Motor neuron (in vitro differentiated cells): ENCODE measurements at places on chromosomes 2 and 18. TPM values are rescaled to one million over a fixed set of nuclear protein-coding genes. Genes with fewer than 3 reads are reported as not detected.

ACTR1B gene
- total RNA-seq, result 36.7 and 36.9 TPM in 2 replicates

CCDC93 gene
- total RNA-seq, result 27.7 and 31.4 TPM in 2 replicates

TEKT4 gene
- 0.35 TPM in 1 of 2 replicates, not detected in the other for total RNA-seq

MDH1B gene
- 4.0 and 4.4 TPM in 2 replicates for total RNA-seq

PLCL1 gene
- total RNA-seq, result 7.6 and 8.8 TPM in 2 replicates

GAD1 gene
- total RNA-seq, result 12.7 and 15.6 TPM in 2 replicates

KYNU gene
- 0.57 and 0.58 TPM in 2 replicates for total RNA-seq

B3GNT7 gene
- total RNA-seq, result 0.76 and 1.1 TPM in 2 replicates

ATAD2B gene
- 10.8 and 16.5 TPM in 2 replicates for total RNA-seq

RAD51AP2 gene
- total RNA-seq, result 0.41 and 0.47 TPM in 2 replicates

OTOF gene
- total RNA-seq, result 0.24 and 0.68 TPM in 2 replicates

MC2R gene
- 0.44 and 0.52 TPM in 2 replicates for total RNA-seq

EVX2 gene
- total RNA-seq, result 0.05 and 0.19 TPM in 2 replicates

ANKRD30B gene
- 0.04 and 0.09 TPM in 2 replicates for total RNA-seq

TIGD1 gene
- 5.7 and 6.6 TPM in 2 replicates for total RNA-seq

KHK gene
- 4.4 and 4.7 TPM in 2 replicates for total RNA-seq

BCL2 gene
- total RNA-seq, result 7.7 and 8.4 TPM in 2 replicates

SATB2 gene
- total RNA-seq, result 2.7 and 3.9 TPM in 2 replicates

CCDC148 gene
- 1.3 and 2.0 TPM in 2 replicates for total RNA-seq

MREG gene
- 1.1 and 1.6 TPM in 2 replicates for total RNA-seq

C2orf74 gene
- 28.3 and 33.1 TPM in 2 replicates for total RNA-seq

DRC1 gene
- total RNA-seq, result not detected in 2 replicates

DTNA gene
- total RNA-seq, result 25.8 and 26.0 TPM in 2 replicates

PSTPIP2 gene
- total RNA-seq, result 1.9 and 2.2 TPM in 2 replicates

L3MBTL4 gene
- 0.50 and 0.67 TPM in 2 replicates for total RNA-seq

PDE1A gene
- total RNA-seq, result 11.1 and 13.5 TPM in 2 replicates

TMEM169 gene
- total RNA-seq, result 31.1 and 33.3 TPM in 2 replicates

SLC16A14 gene
- 0.10 and 0.11 TPM in 2 replicates for total RNA-seq

CDH20 gene
- total RNA-seq, result 8.8 and 9.4 TPM in 2 replicates

GALNT5 gene
- 0.29 and 0.71 TPM in 2 replicates for total RNA-seq

SLC25A52 gene
- 0.05 TPM in 1 of 2 replicates, not detected in the other for total RNA-seq

SIX3 gene
- total RNA-seq, result 0.13 TPM in 1 of 2 replicates, not detected in the other

SLC30A3 gene
- total RNA-seq, result 0.60 and 0.69 TPM in 2 replicates

SELENOI gene
- total RNA-seq, result 15.7 and 19.9 TPM in 2 replicates

ANKMY1 gene
- 4.9 and 5.3 TPM in 2 replicates for total RNA-seq

RNF144A gene
- total RNA-seq, result 26.1 and 27.5 TPM in 2 replicates

FOXI3 gene
- 0.20 and 0.22 TPM in 2 replicates for total RNA-seq

CDK5R2 gene
- total RNA-seq, result 0.15 and 0.54 TPM in 2 replicates

PPIL3 gene
- 76.6 and 84.3 TPM in 2 replicates for total RNA-seq

ICOS gene
- 0.14 TPM in 1 of 2 replicates, not detected in the other for total RNA-seq

SERPINB4 gene
- total RNA-seq, result not detected in 2 replicates

HADHB gene
- 144 and 150 TPM in 2 replicates for total RNA-seq

EDAR gene
- total RNA-seq, result 1.00 and 2.2 TPM in 2 replicates

VWA3B gene
- 0.27 and 0.36 TPM in 2 replicates for total RNA-seq

VWC2L gene
- total RNA-seq, result 0.05 and 0.25 TPM in 2 replicates

KLHL14 gene
- total RNA-seq, result 9.8 and 10.1 TPM in 2 replicates

NEURL3 gene
- total RNA-seq, result not detected in 2 replicates

METTL21A gene
- total RNA-seq, result 15.5 and 16.2 TPM in 2 replicates

PIGN gene
- total RNA-seq, result 10.2 and 10.9 TPM in 2 replicates

HS1BP3 gene
- total RNA-seq, result 8.7 and 9.5 TPM in 2 replicates

COPS9 gene
- total RNA-seq, result 155 and 156 TPM in 2 replicates

CTAGE1 gene
- total RNA-seq, result 0.20 TPM in 1 of 2 replicates, not detected in the other

TTC27 gene
- total RNA-seq, result 38.8 and 41.3 TPM in 2 replicates

MBD1 gene
- 51.8 and 59.6 TPM in 2 replicates for total RNA-seq

AKAIN1 gene
- total RNA-seq, result 0.27 TPM in 1 of 2 replicates, not detected in the other

LRATD1 gene
- total RNA-seq, result 15.4 and 17.6 TPM in 2 replicates
